ENCODE measurements at places on chromosomes 16 and 17. TPM values are rescaled to one million over a fixed set of nuclear protein-coding genes. Genes with fewer than 3 reads are reported as not detected.

VAT1L gene
- total RNA-seq, result 3.3 TPM

DDX5 gene
- 549 TPM for total RNA-seq

CCL1 gene
- total RNA-seq, result not detected

C17orf113 gene
- total RNA-seq, result 0.19 TPM

HOXB1 gene
- total RNA-seq, result not detected

GLP2R gene
- total RNA-seq, result 0.41 TPM

KIF2B gene
- total RNA-seq, result not detected

TSNAXIP1 gene
- total RNA-seq, result 1.3 TPM

KCNH4 gene
- not detected for total RNA-seq

PTRH2 gene
- total RNA-seq, result 34.5 TPM

SLC46A1 gene
- total RNA-seq, result 7.4 TPM

CA5A gene
- not detected for total RNA-seq

DGKE gene
- 5.5 TPM for total RNA-seq

SP6 gene
- total RNA-seq, result 1.3 TPM

DNA sequence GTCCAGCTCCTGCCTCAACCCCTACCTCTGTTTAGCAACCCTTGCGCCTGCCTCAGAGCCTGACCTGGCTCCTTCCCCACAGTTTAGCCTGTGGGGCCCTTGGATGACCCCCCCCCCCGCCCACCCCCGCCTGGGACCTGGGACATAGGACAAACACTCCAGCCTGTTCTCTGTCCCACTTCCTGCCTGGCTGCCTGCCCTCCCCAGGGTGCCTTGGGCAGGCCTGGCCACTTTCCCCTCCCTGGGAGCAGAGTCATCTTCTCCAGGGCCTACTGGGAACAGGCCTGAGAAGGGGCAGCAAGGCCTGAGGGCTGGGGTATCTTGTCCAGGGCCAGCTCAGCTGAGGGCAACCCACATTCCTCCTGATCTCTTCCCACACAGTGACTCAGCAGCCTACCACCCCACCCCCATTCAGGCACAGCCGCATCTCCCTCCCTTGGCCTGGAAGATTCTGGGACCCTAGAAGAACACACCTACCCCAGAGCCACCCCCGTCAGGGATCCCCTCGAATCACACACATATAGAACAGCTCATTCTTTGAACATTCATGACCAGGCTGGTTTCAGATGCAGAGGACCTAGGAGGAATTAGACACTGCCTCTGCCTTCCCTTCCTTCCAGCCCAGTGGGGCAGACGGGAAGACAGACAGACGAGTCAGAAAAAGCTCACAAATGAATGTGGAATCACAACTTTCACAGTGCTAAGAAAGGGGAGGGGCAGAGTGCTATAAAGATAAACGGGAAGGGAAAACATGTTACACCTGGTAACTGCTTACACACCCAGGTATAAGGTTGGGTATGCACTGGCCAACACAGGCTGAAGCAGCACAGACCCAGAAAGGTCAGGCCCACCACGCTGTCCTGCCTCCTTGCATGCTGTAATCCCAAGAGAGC is 6.0 kb downstream of the FHOD1 start:
- peak overlapping the region; percentile 21 for H3K4me3 ChIP-seq
- H3K36me3 ChIP-seq, result peaks cover 24% of the 10 kb centered on the region
- H3K27ac ChIP-seq, result peak overlapping the region; percentile 91
- peaks cover 50% of the 10 kb centered on the region for H3K4me1 ChIP-seq

GRCh38 chr17:17938388-17939107 is 33.7 kb downstream of the TOM1L2 start:
- H3K4me3 ChIP-seq, result no peak overlapping the region
- DNase-seq, result peak; percentile 45
- no peak overlapping the region for H3K27ac ChIP-seq
- no peaks in the 10 kb centered on the region for H3K27me3 ChIP-seq
- H3K36me3 ChIP-seq, result no peaks in the 10 kb centered on the region

GRCh38 chr16:11793840-11794239 is 3.2 kb downstream of the ZC3H7A start:
- peaks cover 5% of the 10 kb centered on the region for H3K36me3 ChIP-seq
- no peaks in the 10 kb centered on the region for H3K27me3 ChIP-seq
- DNase-seq, result no peak
- H3K4me1 ChIP-seq, result peaks cover 18% of the 10 kb centered on the region
- no peak overlapping the region for H3K27ac ChIP-seq

DNA sequence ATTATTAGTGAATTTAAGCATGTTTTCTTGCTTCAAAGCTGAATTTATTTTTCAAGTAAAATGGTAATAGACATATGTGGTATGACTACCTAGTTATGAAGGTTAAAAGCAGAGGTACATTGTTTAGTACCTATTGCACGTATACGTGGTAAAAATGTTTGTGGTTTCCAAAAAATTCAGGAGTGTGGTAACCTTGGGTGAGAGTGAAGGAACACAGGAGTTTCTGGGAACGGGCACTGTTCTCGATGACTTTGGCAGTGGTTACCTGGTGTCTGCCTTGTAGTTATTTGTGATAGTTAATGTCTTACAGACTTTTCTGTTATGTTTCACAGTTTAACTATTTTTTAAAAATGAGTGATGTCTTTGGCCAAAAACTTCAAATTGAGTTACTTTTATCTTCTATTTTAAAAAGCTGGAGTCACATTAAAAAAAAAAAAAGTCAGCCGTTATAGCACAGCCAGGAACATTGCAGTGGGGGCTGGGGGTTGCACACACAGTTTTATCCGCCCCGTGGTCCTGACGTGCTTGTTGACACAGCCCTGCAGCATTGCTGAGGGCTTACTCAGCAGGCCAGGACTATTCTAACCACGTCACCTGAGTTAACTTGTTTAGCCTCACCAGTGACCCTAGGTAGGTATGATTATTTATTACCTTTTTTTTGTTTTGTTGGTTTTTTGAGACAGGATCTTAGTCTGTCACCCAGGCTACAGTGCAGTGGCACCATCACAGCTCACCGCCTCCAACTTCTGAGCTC is 10.9 kb downstream of the JPT2 start:
- peaks cover 47% of the 10 kb centered on the region for H3K36me3 ChIP-seq
- peak; percentile 92 for DNase-seq
- H3K4me3 ChIP-seq, result peak overlapping the region; percentile 25
- H3K27ac ChIP-seq, result peak overlapping the region; percentile 97
- H3K4me1 ChIP-seq, result peaks cover 49% of the 10 kb centered on the region

DNA sequence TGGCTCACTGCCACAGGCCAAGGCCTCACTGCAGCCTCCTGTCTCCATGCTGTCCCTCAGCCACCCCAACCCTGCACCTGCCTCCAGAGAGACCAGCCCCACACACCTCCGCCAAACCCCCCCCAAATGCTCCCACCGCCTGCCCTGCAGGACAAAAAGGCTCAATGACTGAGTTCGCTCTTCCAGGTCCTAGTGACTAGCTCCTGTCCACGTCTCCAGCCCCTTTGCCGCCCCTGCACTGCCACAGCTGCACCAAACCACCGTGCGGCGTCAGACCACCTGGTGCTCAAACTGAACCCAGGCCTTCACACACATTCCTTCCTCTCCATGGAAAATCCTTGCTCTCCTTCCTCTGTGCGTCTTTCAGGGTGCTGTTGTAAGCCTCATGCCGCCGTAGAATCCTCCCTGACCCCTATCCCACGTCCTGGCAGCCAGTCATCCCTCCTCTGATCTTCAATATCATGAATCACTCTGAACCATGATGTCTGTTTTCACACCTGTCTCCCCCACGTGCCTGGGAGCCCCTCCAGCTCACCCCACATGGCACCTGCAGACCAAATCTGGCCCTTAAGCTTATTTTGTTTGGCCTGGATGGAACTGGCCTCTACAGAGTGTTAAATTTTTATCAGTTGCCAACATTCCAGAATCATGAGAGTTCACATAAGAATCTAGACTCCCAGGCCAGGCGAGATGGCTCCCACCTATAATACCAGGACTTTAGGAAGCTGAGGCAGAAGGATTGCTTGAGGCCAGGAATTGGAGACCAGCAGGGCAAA is 4.3 kb upstream of the GSG1L start:
- no peaks in the 10 kb centered on the region for H3K36me3 ChIP-seq
- peaks cover 11% of the 10 kb centered on the region for H3K4me1 ChIP-seq
- DNase-seq, result peak; percentile 88
- no peak overlapping the region for H3K4me3 ChIP-seq
- peaks cover 46% of the 10 kb centered on the region for H3K27me3 ChIP-seq
- no peak overlapping the region for H3K27ac ChIP-seq

DNA sequence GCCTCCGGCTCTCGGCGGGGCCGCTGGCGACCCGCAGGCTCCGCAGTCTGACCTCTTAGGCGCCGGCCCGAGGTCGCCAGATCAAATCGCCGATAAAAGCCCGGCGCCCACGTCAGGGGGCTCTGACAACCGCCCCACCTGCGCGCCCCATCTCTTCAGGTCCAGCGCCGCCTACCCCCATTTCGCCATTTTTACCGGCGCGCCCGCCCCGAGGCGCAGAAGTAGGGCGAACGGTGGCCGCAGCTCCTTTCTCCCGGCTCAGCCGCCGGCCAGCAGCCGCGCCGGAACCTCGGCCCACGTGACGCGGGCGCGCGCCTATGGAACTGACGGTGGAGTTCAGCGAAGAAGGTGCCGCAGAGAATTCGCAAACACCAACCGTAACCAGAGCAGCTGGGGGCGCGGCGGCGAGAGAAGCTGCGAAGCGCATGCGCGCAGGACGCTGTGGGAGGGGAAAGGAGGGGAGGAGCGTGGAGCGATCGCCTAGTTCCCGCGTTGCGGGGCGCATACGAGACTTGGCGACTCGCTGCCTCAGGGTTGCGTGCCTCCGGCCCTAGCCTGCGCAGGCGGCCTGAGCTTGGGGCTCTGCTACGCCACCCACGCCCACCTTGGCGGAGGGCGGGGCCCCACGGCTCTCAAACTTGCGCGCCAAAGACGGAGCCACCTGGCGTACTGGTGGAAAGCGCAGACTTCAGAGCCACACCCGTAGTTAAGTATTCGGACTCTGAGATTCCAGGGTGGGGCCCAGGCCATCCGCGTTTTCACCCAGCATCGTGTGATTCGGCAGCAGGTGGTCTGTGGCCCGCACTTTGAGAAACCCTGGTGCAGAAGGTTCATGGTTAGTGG is at the start of gene TRIM37:
Gene TRIM37, minus strand, starts transcription at position 418 of the 843 bp plus-strand sequence. CDS start 419 bp downstream, outside the sequence.
- H3K4me3 ChIP-seq, result peak within 1 kb of the TSS; percentile 91
- H3K4me1 ChIP-seq, result peaks cover 6% of the 10 kb centered on the region
- peak; percentile 92 for DNase-seq
- peaks cover 4% of the 10 kb centered on the region for H3K36me3 ChIP-seq
- no peaks in the 10 kb centered on the region for H3K27me3 ChIP-seq

- no peaks in the 10 kb centered on the region for H3K36me3 ChIP-seq
- H3K27ac ChIP-seq, result peak overlapping the region; percentile 88
- no peaks in the 10 kb centered on the region for H3K27me3 ChIP-seq
Observed at GRCh38 chr17:3792481-3792880, 8.5 kb downstream of the ITGAE start.

GRCh38 chr17:43368740-43369506 is 29.9 kb upstream of the ARL4D start:
- peak; percentile 70 for DNase-seq
- H3K4me1 ChIP-seq, result peaks cover 21% of the 10 kb centered on the region
- peak overlapping the region; percentile 99 for H3K27ac ChIP-seq
- peak overlapping the region; percentile 56 for H3K4me3 ChIP-seq
- no peaks in the 10 kb centered on the region for H3K36me3 ChIP-seq

GRCh38 chr16:71610447-71610846 is 15.5 kb upstream of the MARVELD3 start:
- DNase-seq, result no peak
- no peak overlapping the region for H3K27ac ChIP-seq
- H3K36me3 ChIP-seq, result no peaks in the 10 kb centered on the region
- H3K27me3 ChIP-seq, result peaks cover 2% of the 10 kb centered on the region

GRCh38 chr16:77660311-77660710 is 62.0 kb upstream of the NUDT7 start:
- no peaks in the 10 kb centered on the region for H3K4me1 ChIP-seq
- no peaks in the 10 kb centered on the region for H3K36me3 ChIP-seq
- H3K4me3 ChIP-seq, result no peak overlapping the region
- peak; percentile 41 for DNase-seq
- no peak overlapping the region for H3K27ac ChIP-seq

GRCh38 chr16:89695086-89695874 is 6.2 kb downstream of the SPATA2L start:
- no peaks in the 10 kb centered on the region for H3K27me3 ChIP-seq
- H3K4me3 ChIP-seq, result no peak overlapping the region
- H3K36me3 ChIP-seq, result peaks cover 9% of the 10 kb centered on the region
- H3K4me1 ChIP-seq, result peaks cover 5% of the 10 kb centered on the region
- DNase-seq, result no peak
- H3K27ac ChIP-seq, result no peak overlapping the region

DNA sequence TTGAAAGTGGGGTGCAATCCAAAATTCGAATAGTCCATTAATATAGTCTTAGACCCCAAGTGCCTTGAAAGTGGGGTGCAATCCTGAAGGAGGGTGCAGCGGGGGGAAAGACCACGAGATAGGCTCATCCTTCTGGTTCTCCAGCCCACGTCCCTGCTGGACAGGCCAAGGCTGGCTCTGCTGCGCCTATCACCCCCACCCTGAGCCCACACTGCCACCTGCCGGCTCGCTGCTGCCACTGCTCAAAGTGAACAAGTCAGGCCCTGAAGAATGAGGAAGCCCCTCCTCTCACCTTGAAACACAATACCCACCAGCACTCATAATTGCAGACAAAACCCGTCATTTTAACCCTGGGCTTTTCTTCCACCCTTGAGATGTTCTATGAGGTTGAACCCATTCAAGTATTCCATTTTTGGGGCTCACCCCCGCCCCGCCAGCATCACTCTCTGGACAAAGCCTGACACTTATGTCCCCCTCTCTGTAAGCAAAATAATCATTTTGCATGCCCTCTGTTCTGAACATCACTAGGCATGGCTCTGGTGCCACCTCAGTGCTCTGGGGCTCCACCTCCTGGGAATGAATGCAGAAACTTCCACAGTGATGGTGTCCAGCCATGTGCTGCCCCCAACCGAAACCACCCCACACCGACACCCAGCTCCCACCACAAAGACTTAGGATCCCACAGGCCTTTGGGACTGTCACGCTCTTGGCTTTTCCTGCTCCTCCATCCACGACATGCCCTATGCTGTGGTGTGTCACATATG is 56.8 kb downstream of the BEAN1 start:
- H3K36me3 ChIP-seq, result no peaks in the 10 kb centered on the region
- H3K4me1 ChIP-seq, result peaks cover 18% of the 10 kb centered on the region
- H3K27me3 ChIP-seq, result no peaks in the 10 kb centered on the region
- H3K27ac ChIP-seq, result no peak overlapping the region

DNA sequence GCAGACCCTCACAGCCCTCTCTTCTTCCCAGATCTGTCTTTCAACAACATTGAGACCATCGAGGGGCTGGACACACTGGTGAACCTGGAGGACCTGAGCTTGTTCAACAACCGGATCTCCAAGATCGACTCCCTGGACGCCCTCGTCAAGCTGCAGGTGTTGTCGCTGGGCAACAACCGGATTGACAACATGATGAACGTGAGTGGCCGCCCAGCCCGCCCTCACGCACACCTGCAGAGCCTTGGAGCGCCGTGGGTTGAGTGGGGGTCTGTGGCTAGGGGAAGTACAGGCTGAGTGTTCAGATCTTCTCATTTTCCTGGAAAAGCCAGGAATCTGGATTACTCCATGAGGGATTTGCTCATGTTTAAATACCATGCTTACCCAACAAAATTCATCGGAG is 15.2 kb downstream of the DRC3 start:
- H3K27me3 ChIP-seq, result no peaks in the 10 kb centered on the region
- no peak overlapping the region for H3K4me3 ChIP-seq
- no peak overlapping the region for H3K27ac ChIP-seq
- H3K4me1 ChIP-seq, result peaks cover 18% of the 10 kb centered on the region
- no peak for DNase-seq

GRCh38 chr17:65892912-65893377 is 299.0 kb downstream of the CEP112 start:
- no peak overlapping the region for H3K4me3 ChIP-seq
- no peak overlapping the region for H3K27ac ChIP-seq
- DNase-seq, result no peak
- H3K27me3 ChIP-seq, result no peaks in the 10 kb centered on the region
- no peaks in the 10 kb centered on the region for H3K36me3 ChIP-seq

- H3K27ac ChIP-seq, result no peak overlapping the region
- no peaks in the 10 kb centered on the region for H3K4me1 ChIP-seq
- H3K36me3 ChIP-seq, result no peaks in the 10 kb centered on the region
- H3K27me3 ChIP-seq, result peaks cover 9% of the 10 kb centered on the region
Observed at GRCh38 chr16:81216706-81217105, 21.8 kb upstream of the BCO1 start.
